Activated CD4-positive, alpha-beta T cell treated with anti-CD3 and anti-CD28 coated beads, Interleukin-2, amount 10 ng/mL, durations not matched to agents 7 days and 5 days (primary cell): ENCODE measurements at places on chromosomes 12 and 14. TPM values are rescaled to one million over a fixed set of nuclear protein-coding genes. Genes with fewer than 3 reads are reported as not detected.

Gene ATXN7L3B
- 25.3 TPM for total RNA-seq

Gene OR4E2
- not detected for total RNA-seq

GRCh38 chr14:54654605-54655004 is 87.7 kb downstream of the SAMD4A start:
- no peak for DNase-seq
- no peaks in the 10 kb centered on the region for H3K36me3 ChIP-seq
- no peak overlapping the region for H3K4me3 ChIP-seq
- no peak overlapping the region for H3K27ac ChIP-seq
- no peaks in the 10 kb centered on the region for H3K4me1 ChIP-seq

Gene P3H3
- not detected for total RNA-seq

Gene PLEK2
- 1.1 TPM for total RNA-seq
